ENCODE measurements at places on chromosomes 7 and 10.

GRCh38 chr7:96501318-96501717, 179.4 kb upstream of the SLC25A13 start:
- DNase-seq = no peak

- no peak for DNase-seq
Observed at GRCh38 chr10:34766266-34766600, 48.9 kb downstream of the PARD3 start.

DNA sequence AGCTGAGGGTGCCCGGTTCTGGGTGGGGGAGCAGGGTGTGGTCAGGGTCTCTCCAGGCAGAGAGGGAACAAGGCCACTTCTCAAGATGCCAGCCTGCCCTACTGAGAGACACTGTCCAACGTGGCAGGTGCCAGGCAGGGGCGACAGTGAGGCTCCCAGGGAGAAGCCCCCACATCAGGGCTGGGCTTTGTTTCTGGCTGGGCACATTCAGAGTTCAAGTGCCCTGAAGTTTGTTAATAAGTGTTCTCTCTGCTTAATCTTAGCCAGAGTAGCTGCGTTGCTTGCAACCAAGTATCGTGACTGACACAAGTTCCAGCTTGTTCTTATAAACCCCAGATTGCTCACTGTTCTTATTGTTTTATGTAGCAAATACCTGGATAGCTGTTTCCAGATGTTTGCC, 21.8 kb downstream of the FOXL3 start:
- no peak for DNase-seq

DNA sequence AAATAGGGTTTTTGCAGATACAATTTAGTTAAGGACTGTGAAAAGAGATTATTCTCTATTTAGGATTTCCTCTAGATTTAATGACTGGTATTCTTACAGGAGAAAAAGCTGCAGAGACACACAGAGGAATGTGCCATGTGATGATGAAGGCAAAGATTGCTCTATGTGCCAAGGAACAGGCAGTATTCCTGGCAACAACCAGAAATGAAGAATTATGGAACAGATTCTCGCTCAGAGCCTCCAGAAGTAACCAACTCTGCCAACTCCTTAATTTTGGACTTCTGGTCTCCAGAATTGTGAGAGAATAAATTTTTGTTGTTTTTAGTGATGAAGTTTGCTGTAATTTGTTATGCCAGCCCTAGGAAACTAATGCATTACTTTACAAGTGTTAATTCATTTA, 307.6 kb upstream of the SEMA3A start:
- DNase-seq = no peak

All from GM04504 (cell line).